ENCODE measurements at places on chromosomes 4 and X.

DNA sequence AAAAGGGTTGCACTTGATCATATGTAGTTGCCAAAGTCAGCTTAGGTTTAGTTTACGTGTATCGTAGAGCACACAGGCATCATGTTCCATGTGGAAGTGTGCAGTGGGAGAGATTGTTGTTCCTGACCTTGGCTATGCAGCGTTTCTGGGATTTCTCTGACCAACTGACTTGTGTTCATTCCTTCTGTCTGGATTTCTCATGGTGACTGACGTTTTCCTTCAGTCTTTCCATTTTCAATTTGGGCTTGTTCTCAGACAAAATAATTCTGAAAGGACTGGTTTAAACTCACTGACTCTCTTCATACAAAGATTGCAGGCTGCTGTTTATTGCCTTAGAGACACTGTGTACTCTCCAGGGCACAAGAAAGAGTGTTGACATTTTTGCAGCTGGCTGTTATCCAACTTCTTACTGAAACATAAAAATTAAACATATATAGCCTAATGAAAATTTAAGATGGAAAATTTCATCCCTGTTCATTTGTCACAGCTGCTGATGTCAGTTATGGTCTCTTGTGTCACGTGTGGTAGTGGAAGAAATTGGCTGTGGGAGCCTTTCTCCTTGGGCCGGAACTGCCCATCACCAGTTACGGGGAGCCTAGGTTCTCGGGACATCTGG lies 95.4 kb downstream of the TNIP2 start:
- no peak for DNase-seq

- no peak for DNase-seq
Observed at GRCh38 chr4:132317923-132318322, 831.2 kb upstream of the PCDH10 start.

DNA sequence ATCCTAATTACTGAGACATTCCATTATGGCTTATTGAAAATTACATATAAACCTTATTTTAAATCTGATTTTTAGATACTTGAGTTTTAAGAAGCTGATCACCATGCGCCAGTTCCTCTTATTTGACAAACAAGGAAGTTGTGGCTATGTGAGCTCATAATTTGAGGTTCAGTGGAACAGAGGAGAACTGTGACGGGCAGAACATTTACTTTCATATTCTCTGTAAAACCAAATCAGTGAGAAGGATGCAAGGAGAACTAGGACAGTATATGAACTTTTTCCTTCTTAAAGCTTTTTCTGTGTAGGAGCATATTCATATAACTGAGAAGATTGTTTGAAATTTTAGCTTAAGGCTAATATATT lies 25.3 kb downstream of the STIM2 start:
- no peak for DNase-seq

GRCh38 chrX:39073131-39073530 lies 271.9 kb downstream of the MID1IP1 start:
- DNase-seq: no peak

GRCh38 chr4:118340109-118340508 lies 12.7 kb downstream of the PRSS12 start:
- no peak for DNase-seq

- DNase-seq: no peak
Observed at GRCh38 chrX:115719171-115719570, 158.2 kb downstream of the PLS3 start.

GRCh38 chrX:72470117-72470516 lies 102.5 kb downstream of the HDAC8 start:
- no peak for DNase-seq

GRCh38 chrX:77548751-77549150 lies 101.6 kb downstream of the FGF16 start:
- DNase-seq: no peak

DNA sequence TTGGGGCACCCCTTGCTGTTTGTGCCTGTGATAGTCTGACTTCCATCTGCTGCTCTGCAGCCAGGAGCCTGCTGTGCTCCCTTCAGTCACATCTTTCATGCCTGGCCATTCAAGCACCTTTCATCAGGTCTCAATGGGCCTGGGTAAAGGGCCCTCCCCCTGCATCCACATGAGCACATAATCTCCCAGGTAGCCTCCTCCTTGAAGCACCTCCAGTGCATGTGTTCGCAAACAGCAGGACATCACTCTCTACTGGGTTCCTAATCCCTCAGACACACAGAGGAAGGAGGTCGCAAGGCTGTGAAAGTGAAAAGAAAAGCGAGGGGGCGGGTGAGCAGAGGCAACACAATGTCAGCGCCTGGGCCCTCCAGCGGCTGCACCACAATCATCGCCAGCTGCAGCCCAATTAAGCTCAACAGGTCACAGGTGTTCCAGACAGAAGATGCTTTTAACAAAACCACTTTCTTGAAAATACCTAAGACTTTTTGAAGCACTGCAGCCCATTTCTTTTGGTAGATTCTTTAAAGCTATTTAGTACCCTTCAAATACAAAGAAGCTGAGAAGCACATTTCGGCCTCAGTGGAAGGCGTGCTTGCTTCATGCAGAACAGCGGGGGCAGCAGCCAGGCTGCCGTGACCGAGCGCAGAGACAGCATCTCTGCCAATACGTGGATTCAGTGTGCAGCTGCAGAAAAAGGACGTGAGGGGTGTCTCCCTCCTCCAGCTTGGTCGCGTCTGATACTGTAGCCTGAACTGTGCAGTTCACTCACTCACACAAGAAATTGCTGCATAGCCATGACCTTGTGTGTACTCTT lies 92.2 kb upstream of the SPRY1 start:
- DNase-seq: no peak

DNA sequence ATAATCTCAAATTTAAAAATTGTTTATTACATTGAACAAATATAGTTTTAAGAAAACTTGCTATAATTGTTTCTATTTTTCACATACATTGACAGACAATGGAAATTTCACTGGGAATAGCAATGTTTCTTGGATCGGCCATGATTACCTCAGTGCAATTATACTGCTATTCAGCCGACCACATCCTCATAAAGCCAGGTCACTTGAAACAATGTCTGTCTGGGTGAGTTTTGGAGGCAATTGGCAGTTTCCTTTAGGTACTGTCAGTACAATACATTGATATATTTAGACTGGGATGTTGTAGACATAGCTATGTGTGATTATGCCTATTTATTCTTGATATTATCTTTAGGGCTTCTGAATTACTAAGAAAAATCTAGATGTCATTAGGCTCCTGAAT lies 89.5 kb upstream of the VEGFC start:
- DNase-seq: no peak

- DNase-seq: no peak
Observed at GRCh38 chrX:50622751-50623150, 152.1 kb upstream of the DGKK start.

DNA sequence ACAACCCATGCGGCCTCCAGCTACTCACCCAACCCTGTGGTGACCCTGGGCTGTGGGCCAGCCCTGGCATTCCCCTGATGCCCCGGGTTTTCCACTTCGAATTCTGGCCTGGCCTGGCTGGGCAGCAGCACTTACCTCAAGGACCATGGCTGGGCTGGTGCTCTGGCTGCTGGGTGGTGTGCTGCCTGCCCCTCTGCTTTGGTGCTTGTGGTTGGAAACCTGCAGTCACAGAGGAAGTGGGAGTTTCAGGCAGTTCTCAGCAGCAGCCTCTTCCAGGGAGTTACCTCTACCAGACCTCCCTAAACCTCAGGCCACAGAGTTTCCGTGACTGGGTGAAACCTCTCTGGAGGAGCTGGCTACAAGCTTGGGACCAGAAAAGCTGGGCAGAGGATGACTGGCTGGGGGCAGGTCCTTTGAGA lies at the start of gene CXCR3:
CXCR3 (minus strand) TSS at position 209 of the 419 bp plus-strand sequence; CDS start at position 147, 62 bp downstream.
- peak; percentile 66 for DNase-seq

DNA sequence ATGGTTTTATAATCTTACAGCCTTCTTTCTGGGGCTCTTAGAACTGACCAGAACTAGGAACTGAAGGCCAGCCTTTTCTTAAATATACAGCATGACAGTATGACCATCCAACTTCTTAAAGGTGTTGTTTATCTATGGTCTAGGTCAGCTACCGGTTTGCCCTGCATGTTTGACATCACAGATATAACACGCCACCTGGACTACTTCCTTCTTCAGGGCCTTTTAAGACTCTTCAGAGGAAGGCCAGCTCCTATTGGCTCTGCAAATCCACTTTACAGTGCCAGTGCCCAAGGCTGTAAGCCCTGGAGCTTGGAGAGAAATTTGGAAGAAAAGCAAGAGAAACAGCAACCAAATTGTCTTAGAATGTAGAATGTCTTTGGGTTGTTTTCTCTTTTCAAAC lies 185.5 kb downstream of the MGST2 start:
- no peak for DNase-seq

GRCh38 chr4:37793562-37793961 lies 32.9 kb upstream of the PGM2 start:
- DNase-seq: no peak

DNA sequence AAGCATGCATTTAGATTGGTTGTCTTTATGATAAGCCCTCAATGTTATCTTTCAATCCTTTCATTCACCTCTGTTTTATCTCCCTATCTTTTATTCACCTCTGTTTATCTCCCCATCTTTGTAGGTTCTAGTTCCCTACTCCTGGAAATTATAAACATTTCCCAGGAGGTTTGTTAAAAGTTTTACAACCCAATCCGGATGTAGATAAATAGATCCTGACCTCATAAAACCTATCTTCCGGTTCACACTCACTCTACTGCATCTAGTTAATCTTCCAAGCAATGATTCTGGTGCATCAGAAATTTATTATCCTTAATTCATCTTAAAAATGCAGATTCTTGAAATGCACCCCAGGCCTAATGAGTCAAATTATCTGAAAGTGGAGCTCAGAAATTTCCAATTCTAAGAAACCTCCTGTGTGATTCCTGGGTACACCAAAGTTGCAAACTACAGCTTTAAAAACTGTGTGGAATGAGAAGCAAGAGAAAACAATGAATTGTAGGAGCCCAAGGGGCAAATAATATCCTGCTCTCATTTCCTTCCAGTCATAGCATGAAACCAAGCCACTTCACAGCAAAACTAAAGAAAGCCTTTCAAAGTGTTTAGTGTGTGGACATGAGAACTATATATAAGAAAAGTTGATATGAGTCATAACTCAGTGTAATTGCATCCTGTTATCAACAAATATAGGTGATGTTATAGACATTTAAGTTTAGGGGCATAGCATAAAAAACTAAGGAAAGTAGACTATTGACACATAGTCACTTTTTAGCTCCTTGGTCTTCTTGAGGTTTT lies 51.1 kb upstream of the UGT8 start:
- DNase-seq: no peak

- no peak for DNase-seq
Observed at GRCh38 chrX:48595929-48596328, 1.4 kb upstream of the WDR13 start.

DNA sequence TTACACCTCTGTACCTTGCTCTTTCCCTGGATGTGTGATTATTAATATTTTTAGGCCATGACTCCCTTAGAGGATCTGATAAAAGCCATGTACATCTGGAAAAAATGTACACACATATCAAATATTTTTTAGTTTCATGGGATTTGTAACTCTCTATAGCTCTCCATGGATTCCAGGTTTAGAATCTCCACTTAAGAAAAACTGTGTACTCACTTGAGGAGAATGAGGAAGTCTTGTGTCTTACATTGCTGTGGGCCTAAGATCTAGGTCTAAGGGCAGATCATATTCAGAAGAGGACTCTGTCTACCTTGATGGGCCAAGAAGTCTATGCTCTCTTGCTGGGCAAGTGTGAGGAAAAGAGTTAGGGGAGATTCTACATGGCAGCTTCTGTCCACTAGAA lies 98.0 kb downstream of the RRAGB start:
- DNase-seq: no peak

DNA sequence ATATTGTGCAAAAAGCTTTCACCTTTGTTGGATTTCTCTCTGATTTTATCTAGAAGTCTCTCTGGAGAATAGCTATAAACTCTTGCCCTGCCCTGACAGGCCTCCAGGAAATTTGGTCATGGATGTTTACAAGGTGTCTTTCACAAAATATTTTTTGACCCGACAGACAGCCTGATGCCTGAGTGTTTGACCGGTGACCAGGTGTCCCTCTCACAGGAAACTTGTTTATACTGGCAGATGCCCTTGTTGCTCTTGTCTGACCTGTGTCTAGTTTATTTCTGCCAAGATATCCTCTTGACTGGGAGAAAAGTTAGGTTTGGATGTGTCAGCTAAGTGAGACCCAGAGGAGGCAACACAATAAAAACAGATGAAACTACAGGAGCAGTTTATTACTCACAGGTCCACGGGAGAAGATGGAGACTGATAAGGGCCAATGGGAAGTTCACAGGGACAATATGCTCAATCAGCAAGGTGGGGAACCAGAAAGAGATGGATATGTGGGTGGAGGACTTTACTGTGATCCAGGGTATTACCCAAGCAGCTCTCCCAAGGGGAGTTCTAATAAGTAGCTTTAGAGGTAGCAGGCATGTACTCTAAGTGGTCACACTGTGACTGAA lies 243.3 kb downstream of the ARAP2 start:
- DNase-seq: no peak

GRCh38 chr4:152115794-152116193 lies 355.0 kb upstream of the GATB start:
- DNase-seq: no peak

GRCh38 chr4:165553221-165553810 lies 174.5 kb downstream of the CPE start:
- DNase-seq: no peak

- DNase-seq: no peak
Observed at GRCh38 chr4:53306729-53307128, 59.1 kb downstream of the SCFD2 start.

GRCh38 chrX:97267396-97268181 lies 383.9 kb downstream of the RPA4 start:
- DNase-seq: no peak

- DNase-seq: no peak
Observed at GRCh38 chrX:25968920-25969319, 169.2 kb upstream of the MAGEB18 start.

GRCh38 chr4:165971933-165972332 lies 98.9 kb downstream of the TLL1 start:
- DNase-seq: no peak

GRCh38 chrX:134727363-134727762 lies 69.1 kb upstream of the PLAC1 start:
- no peak for DNase-seq

- no peak for DNase-seq
Observed at GRCh38 chr4:142581881-142582280, 264.2 kb downstream of the INPP4B start.

DNA sequence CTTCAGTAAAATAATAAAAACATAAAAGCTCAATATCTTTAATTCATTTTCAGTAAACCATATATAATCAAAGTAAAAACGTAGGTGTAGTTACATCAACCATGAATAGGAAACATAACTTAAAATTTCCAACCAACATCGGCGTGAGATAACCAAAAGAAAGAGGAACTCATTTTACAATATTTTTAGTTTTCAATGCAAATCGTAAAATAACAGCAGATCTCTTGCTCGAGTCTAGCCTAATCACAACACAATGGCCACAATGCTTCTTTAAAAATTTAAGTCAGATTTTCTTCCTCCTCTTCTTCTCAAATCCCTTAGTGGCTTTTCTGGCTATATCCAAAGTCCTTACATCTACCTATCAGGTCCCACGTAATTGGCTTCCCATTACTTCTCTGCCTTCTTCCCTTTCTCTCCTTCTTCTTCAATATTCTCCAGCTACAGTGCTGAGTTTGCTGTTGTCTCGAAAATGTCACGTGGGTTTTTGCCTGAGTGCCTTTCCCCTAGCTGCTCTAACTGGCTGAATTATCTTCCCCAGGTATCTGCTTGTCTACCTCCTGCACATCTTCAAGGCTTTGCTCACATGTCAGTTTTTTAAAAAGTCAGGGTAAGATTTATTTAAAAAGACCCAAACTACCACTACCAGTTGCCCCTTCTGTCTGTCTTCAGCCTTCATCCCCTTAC lies 90.9 kb upstream of the BANK1 start:
- no peak for DNase-seq

- DNase-seq: no peak
Observed at GRCh38 chrX:19863212-19863856, 24.1 kb downstream of the SH3KBP1 start.

GRCh38 chrX:49106930-49107329 lies 16.6 kb downstream of the GPKOW start:
- DNase-seq: no peak

Measured in activated CD8-positive, alpha-beta memory T cell treated with anti-CD3 and anti-CD28 coated beads for 48 hours (primary cell).